Stimulated activated CD8-positive, alpha-beta memory T cell treated with anti-CD3 and anti-CD28 coated beads, Interleukin-7, amount 100 ng/mL, for 1 hour (primary cell): ENCODE measurements at places on chromosomes 6 and 20.

DNA sequence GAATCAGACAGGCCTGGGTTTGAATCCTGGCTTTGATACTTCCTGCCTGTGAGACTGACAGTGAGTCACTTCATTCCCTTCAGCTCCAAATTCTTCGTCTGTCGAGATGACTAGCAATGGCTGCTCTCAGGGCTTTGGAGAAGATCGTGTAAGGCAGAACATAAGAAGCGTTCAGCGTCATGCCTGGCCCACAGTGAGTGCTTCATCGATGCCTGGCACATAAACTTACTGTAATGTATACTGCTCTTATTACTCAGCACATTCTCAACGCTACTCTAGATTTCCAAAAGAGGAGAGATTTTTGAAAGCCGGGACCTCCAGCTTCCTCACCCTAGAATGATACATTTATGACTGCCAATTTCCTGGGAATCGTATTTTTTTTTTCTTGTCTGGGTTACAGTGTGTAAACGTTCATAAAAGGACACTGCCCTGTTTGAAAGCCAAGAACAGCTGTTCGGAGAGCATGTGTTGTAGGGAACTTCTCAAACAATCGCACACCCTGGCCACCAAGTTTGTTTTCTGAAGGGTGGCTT is 16.2 kb upstream of the BCAS1 start:
- DNase-seq = no peak

GRCh38 chr20:22449188-22449973 is 135.0 kb downstream of the FOXA2 start:
- no peak for DNase-seq

- DNase-seq = no peak
These were observed 663.5 kb downstream of the EPM2A start for GRCh38 chr6:145071836-145072235.

DNA sequence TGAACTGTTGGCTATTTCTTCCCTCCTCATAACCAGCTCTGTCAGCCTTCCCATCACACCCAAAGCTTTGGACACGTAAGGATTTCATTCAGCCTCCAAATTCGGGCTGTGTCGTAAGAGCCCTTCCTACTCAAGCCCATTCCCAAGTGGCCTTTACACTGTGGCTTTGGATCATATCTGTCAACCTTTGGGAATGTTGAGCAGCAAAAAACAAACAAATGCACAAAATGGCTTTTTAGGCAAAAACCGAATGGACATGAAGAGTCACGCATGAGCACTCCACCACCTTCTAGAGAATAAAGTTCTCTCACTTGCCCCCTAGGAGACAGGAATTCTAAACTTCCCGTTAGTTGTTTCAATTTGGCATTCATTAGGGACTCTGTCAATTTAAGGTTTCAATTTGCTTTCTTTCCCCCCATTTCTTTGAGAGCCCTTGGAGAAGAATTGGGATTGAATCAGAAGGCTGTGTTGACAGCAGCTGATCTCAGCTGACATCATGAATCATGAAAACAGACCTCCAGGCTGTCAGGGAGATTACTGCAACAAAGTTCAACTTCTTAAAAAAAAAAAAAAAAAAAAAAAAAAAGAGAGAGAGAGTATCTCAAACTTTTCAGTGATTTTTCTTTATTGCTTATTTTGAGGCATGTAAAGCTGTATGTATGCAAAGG is 110.3 kb downstream of the BCAS1 start:
- DNase-seq = no peak

DNA sequence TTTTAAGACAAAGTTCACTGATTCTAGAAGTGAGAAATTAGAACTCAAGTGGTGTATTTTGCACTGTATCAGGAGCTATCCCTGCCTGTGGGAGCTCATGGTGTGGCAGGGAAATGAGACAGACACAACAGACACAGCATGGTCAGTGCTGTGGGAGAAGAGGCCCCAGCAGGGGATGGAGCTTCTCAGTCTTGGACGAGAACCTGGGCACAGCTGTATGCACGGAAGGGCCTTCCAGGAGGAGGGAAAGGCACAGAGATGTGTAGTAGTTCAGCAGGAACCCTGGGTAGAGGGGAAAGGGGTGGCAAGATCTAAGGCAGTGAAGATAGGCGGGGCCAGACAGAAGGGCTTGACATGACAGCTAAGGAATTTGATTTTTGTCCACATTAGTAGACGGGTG is 48.8 kb upstream of the KIF25 start:
- no peak for DNase-seq

DNA sequence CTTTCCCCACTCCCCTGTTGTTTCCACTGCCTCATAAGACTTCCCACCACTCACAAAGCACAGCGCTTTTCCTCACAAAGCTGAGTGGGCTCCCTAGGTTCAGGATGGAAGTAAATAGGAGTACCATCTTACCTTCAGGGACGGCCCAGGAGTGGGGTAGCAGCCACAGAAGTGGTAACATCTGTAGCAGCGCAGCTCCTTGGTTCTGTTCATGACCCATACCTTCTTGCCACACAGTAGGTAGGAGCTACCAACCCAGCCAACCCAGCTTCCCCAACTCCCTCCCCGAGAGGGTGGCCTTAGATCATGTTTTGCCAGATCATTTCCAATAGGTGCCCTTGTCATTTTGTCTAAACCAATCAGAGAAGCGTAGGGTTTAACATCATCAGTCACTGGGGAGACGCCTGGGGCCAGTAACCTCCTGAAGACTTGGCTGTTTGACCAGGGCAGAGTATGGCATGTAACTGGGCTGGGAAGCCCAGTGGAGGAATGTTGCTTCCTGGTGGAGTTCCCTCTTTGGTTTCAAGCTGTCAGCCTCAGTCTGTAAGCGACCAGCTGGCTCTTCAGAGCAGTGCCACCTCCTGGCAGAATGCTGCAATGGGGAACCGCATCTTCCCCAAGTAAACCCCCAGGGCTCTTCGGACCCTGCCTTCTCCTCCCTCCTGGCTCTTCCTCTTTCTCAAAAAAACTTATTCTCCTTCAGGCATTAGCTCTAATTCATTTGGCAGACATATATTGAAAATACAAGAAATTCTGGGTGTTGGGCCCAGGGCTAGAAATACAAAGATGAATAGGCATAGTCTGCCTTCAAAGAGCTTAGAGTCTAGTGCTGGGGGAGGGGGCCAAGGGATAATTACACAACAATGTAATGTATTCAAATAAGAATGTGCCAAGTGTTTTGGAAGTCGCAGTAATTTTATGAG is at the start of gene HLA-DMA:
HLA-DMA (minus strand) TSS at position 281 of the 923 bp plus-strand sequence; CDS start at position 220, 61 bp downstream.
- DNase-seq = no peak

- DNase-seq = no peak
These were observed 130.6 kb downstream of the ERMARD start for GRCh38 chr6:169881976-169882375.

DNA sequence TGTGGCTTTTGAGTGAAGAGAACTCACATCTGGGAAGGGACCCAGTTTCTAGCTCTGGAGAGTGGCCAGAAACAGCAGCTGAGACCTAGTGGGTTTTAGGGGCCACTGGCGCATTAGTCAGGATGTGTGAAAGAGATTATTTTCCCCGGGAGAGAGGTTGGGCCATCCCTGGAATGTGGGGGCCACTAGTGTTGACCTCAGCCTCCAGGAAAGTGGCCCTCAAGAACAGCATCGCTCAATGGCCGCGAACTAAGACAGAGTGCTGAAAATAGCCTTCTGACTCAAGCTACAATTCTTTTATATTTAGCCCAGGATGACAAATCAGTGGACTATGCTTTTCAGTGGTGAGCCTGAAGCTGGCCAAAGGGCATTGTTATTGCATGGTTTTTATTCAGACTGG is 210.4 kb upstream of the RNF24 start:
- DNase-seq = no peak

DNA sequence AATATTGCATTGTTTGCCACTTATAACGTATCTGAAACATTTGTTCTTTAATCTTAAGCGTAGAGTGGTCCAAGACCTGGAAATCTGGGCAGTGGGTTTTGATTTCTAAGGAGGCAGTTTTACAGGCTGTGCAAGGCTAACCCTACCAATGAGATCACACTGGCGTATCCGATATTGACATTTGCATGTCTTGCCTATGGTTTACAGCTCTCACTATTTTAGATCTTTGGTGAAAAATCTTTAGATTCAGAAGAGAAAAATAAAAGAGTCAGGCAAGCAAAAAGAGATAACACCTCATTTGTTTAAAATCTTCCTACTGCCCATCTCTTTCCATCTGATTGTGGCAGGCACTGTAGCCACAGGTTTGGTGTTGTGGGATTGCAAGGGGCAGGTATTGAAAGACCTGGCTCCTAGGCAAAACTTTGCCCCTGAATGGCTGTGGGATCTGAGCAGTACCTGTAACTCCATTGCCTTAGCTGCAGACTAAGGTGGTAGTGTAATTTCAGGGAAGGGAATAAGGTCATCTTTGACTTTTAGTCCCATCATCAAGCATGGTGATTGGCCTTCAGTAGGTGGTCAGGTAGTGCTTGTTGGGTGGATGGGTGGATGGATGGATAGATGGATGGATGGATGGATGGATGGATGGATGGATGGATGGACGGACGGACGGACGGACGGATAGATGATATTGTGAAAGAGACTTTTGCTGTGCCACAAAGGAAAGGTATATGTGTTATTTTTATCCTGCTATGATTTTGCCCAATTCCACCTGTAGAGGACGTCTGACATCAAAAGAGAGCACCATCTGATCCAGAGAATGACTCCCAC is 1.9 kb downstream of the TNFAIP3 start:
- DNase-seq = no peak

DNA sequence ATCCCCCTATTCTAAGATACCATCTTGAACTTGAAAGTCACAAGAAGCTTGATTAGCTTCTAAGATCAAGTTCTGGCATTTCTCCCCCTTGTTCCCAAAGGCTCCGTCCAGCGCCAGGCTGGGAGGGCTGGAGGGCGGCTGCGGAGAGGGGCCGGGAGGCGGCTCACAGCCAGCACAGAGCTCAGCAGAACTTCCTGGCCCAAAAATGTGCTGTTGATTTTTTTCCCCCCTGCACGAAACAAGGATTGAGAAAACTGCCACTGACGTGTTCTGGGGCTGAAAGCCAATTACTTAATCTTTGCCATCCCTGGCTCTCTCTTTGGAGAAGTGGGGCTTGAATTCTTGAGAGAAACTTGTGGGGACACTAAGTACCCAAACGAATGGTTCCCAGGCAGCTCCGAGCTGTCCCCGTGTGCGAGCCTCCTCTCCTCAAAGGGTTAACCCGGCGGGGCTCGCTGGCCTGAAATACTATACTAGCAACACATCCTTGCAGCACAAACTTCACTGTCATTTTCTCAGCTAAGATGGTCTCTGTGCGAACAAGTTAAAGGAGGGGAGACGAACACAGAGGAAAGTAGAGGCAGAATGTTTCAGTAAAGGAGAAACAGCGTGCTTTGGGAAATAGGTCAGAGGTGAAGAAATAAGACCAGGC is 452 bp downstream of the TRAF3IP2 start:
- no peak for DNase-seq

GRCh38 chr20:17681726-17682102 is 328 bp downstream of the RRBP1 start:
- DNase-seq = no peak

DNA sequence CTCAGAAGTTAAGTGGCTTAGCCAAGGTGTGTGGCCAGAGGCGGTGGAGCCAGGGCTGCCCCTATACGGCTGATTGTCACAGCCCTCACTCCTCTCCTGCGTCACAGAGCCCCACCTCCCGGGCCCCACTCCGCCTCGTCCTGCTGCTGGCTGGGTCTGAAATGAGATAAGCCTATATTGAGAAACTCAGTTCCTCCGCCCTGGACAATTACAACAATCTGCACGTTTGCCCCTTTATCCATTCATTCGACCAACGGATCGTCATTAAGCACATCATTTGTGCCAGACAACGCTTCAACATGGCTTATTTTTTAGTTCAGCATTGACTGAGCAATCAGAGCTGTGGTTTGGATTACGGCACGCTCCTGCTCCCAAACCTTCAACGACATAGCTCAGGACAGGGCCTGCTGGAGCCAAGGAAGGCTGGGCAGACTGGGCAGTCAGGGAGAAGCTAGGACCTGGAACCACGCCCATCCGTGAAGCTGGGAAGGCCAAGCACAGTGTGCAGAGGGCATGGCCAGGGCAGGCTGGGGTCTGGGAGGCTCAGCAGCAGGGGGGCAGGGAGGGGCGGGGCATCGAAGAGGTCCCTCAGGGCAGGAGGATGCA is 16.6 kb upstream of the EZR start:
- DNase-seq = no peak

- no peak for DNase-seq
These were observed 58.2 kb upstream of the QKI start for GRCh38 chr6:163356324-163356723.

DNA sequence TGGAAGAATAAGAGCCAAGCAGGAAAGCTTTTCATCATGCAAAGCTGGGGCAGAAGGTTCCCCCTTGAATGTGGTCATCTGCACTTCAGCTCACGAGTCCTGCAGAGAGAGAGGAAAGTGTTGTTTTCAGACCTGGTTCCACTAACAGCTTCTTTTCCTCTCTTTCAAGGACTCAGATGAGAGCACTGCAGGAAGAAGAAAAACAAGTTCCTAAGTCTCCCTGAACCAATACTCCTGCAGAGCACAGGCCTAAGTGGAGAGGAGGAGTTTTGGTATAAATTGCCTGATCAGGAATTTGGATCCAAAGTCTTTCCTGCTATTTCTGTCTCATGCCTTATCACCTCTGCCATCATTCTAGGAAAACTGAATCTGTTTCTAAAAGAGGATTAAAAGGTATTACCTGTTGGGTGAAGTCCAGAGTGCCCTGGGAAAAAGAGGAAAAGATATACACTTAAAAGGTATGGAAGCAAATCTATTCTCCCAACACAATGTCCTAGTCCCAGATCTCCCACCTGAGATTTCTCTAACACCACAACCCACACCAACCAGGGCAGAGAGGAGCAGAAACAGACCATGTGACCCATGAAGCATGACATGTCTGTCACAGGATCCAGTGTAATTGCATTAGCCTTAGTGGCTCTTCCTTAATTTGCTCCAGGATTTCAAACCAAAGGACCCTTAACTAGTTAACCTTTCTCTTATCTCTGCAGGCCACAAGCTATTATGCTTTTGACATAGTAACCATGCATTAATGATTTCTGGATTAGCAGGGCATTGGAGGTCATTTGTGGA is 12.2 kb downstream of the HLA-DRB5 start:
- no peak for DNase-seq

GRCh38 chr20:52054123-52054522 is 137.5 kb downstream of the ZFP64 start:
- peak; percentile 18 for DNase-seq

- no peak for DNase-seq
These were observed 9.0 kb upstream of the STK38 start for GRCh38 chr6:36556281-36556680.

- DNase-seq = no peak
These were observed 28.3 kb downstream of the PHACTR3 start for GRCh38 chr20:59632541-59633113.

DNA sequence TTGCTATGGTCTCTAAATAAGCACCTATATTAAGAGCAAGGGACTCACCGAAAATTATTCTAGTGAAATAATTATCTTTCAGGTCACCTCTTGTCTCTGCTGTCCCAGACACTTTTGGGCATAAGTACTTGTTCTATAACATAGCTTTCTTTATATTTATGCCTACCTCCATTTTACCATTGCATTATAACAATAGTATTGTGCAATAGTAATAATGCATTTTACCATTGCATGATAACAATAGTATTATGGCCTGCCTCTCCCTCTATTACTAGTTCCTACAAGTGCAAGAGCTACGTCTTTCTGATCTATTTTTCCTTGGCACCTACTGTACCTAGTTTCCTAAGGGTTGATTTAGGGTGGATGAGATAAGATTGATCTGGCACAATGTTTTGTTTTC is 169.2 kb downstream of the PDE7B start:
- DNase-seq = no peak
